NCI-H187 treated with DMSO at 0.1 percent for 48 hours (cell line): ENCODE measurements at places on chromosomes 5 and 9.

- no peak for DNase-seq
Measured at GRCh38 chr9:37626708-37627292, 24.0 kb upstream of the FRMPD1 start.

GRCh38 chr5:103623425-103623824, 60.8 kb upstream of the NUDT12 start:
- DNase-seq, result no peak

DNA sequence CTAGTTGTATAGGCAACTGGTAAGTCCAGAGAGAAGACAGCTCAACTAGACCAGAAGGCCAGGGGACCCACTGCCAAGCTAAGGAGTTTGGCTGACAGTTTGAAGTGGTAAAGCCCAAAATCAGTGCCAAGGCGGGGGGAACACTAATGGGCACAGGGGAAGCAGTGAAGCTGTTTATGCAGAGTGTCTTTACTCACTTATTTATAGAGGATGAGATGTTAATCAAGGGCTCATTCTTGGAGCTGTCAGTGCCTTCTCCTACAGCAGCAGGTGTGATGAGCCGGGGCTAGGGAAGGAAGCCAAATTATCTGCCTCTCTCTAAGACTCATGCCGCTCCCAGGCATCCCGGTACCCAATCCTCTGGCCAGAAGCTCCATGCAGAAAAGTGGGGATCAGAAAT, 75.2 kb upstream of the GALNT10 start:
- DNase-seq, result no peak

GRCh38 chr9:15967068-15967467, 414.2 kb downstream of the CCDC171 start:
- DNase-seq, result no peak

DNA sequence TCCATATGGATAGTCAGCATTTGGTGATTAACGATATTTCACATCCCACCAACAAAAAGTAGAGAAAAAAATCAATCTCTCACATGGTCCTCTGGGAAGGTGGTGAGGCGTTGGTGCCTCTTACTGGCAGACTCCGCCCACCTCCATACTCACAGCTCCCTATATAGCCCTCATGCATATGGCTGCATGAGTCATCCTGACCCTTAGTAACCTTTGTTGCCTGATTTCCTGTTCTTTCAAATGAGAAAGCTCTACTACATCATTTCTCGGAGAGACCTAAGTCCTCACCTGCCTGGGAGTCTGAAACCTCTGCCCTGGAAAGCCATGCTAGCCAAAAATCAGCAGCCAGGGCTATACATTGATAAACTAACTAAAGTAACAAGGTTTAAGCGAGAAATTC, 33.3 kb upstream of the ABCA1 start:
- no peak for DNase-seq
